ENCODE measurements at places on chromosomes 11 and 22.
A peak's percentile ranks its signal among the peaks of the same experiment; 100 is the strongest.

- H3K27me3 ChIP-seq, result no peaks in the 10 kb centered on the region
- no peak for DNase-seq
- no peak overlapping the region for H3K4me3 ChIP-seq
- no peaks in the 10 kb centered on the region for H3K36me3 ChIP-seq
- peaks cover 24% of the 10 kb centered on the region for H3K4me1 ChIP-seq
Observed at GRCh38 chr11:128553662-128554362, 33.5 kb downstream of the ETS1 start.

- H3K4me3 ChIP-seq, result no peak overlapping the region
- no peak overlapping the region for H3K27ac ChIP-seq
- H3K4me1 ChIP-seq, result peaks cover 38% of the 10 kb centered on the region
- H3K27me3 ChIP-seq, result no peaks in the 10 kb centered on the region
- peaks cover 3% of the 10 kb centered on the region for H3K36me3 ChIP-seq
Observed at GRCh38 chr22:21587803-21588611, 20.5 kb downstream of the UBE2L3 start.

DNA sequence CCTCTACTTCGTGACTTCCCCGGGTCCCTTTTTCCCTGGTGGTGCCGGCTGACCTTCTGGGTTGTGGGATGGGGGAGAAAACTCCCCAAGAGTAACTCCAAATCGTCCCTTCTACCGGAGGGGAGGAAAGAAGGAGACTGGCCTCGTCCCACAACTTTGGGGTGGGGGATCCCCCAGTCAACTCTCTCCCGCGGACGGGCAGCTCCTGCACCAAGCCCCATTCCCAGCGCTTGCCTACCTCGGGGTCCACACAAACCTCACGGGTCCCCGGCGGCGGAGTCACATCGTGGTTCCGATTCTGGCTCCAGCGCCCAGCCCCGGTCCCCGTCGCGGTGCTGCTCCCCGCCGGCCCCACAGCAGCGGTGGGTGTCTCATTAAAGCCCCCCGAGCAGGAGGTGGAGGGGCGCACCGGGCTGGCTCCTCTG, 317 bp downstream of the BDNF start:
- H3K4me3 ChIP-seq, result peak overlapping the region; percentile 67
- H3K36me3 ChIP-seq, result no peaks in the 10 kb centered on the region
- H3K4me1 ChIP-seq, result no peaks in the 10 kb centered on the region
- DNase-seq, result no peak

GRCh38 chr11:8084352-8084751, 3.3 kb downstream of the TUB start:
- peaks cover 9% of the 10 kb centered on the region for H3K4me1 ChIP-seq
- no peaks in the 10 kb centered on the region for H3K36me3 ChIP-seq
- H3K27ac ChIP-seq, result no peak overlapping the region
- no peak overlapping the region for H3K4me3 ChIP-seq
- no peaks in the 10 kb centered on the region for H3K27me3 ChIP-seq

- H3K27ac ChIP-seq, result no peak overlapping the region
- no peak overlapping the region for H3K4me3 ChIP-seq
- no peaks in the 10 kb centered on the region for H3K36me3 ChIP-seq
Observed at GRCh38 chr11:70694371-70694770, 296.0 kb downstream of the CTTN start.

GRCh38 chr11:35343033-35343598, 76.2 kb downstream of the SLC1A2 start:
- no peak overlapping the region for H3K4me3 ChIP-seq
- H3K36me3 ChIP-seq, result no peaks in the 10 kb centered on the region
- H3K27me3 ChIP-seq, result no peaks in the 10 kb centered on the region
- no peak overlapping the region for H3K27ac ChIP-seq
